ENCODE measurements at places on chromosomes 4 and X. TPM values are rescaled to one million over a fixed set of nuclear protein-coding genes. Genes with fewer than 3 reads are reported as not detected.

The TRPC5OS gene
- 0.21 TPM for total RNA-seq

The HSFX4 gene
- total RNA-seq = not detected

The NOX1 gene
- total RNA-seq = not detected

The CXCL3 gene
- 1.4 TPM for total RNA-seq

The CWH43 gene
- total RNA-seq = 0.72 TPM

The WDR44 gene
- 47.5 TPM for total RNA-seq

The TGIF2LX gene
- total RNA-seq = not detected

The POU3F4 gene
- not detected for total RNA-seq

The RHOXF2B gene
- total RNA-seq = not detected

The SPANXA1 gene
- not detected for total RNA-seq

The SPINK2 gene
- not detected for total RNA-seq

The NELFA gene
- 33.1 TPM for total RNA-seq

The GRSF1 gene
- total RNA-seq = 142 TPM

The PF4V1 gene
- total RNA-seq = not detected

The UGT2A1 gene
- not detected for total RNA-seq

The KANTR gene
- total RNA-seq = 19.3 TPM

The GLRA3 gene
- not detected for total RNA-seq

The DDX53 gene
- not detected for total RNA-seq

The CRLF2 gene
- not detected for total RNA-seq

The MAGEA2 gene
- total RNA-seq = not detected

The SYTL4 gene
- total RNA-seq = 7.7 TPM

The GYPE gene
- 0.51 TPM for total RNA-seq

The VCX3A gene
- total RNA-seq = not detected

The TEC gene
- total RNA-seq = 3.2 TPM

The MTMR8 gene
- 3.5 TPM for total RNA-seq

The RNF175 gene
- 3.8 TPM for total RNA-seq

The GPC4 gene
- 66.7 TPM for total RNA-seq

Data from tongue (tissue), 3 donors.